Amniotic stem cell (primary cell): ENCODE measurements at places on chromosomes 5 and 9.
A peak's percentile ranks its signal among the peaks of the same experiment; 100 is the strongest.

DNA sequence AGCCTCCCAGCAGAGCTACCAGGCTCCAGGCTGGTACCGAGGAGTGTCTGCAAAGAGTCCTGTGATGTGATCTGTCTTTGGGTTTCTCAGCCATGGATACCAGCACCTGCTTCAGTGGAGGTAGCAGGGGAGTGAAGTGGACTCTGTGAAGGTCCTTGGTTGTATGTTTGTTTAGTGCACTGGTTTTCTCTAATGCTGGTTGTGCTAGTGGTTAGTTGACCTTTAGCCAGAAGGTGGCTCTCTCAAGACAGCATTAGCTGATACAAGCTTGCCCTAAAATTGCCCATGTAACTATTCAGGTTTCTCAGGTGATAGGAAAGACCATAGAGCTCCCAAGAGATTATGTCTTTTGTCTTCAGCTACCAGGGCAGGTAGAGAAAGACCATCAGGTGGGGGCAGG, 87.2 kb downstream of the MTAP start:
- DNase-seq = no peak

GRCh38 chr5:172479034-172479783, 24.9 kb upstream of the SH3PXD2B start:
- DNase-seq = peak; percentile 86

DNA sequence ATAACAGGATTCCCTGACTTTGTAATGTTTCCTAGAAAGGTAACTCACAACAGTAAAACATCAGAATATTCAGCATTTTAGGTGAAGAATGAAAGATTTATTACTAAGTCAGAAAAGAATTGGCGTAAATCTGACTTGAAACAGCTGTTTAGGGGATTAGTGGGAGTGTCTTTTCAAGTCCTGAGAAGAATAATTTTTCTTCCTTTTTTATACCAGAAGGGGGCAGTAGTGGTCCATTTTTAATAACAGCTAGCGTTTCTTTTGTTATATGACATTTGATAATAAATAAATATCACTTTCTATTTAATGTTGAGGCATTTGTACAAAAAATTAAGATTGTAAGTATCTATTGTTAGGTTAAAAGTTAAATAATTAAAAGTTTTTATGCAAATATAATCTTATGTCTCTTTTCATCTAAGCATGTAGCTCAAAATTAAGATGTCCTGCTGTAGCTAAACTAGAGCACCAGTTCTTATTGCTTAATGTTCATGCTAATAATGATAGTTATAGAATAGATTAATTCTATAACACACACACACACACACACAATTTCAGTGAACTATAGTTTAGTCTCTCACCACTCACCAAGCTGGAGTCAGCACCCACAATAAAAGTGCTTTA, 258.7 kb upstream of the ARRDC3 start:
- DNase-seq = peak; percentile 17

- no peak for DNase-seq
Observed at GRCh38 chr5:149609640-149610219, 28.4 kb downstream of the ARHGEF37 start.

DNA sequence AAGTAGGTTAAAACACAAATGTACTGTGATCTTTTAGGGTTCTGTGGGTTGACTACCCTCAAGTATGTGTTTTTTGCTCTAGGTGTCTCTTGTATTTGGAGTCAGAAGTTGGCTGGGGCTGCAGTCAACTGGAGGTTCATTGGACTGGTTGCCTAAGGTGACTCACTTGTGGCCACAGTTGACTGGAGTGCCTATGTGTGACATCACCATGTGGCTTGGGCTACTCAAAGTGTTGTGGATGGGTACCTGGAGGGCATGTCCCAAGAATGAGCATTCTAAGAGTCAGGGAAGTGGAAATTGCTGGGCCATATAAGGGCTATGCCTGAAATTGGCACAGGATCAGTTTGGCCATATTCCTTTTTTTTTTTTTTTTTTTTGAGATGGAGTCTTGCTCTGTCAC, 27.4 kb downstream of the SNX30 start:
- no peak for DNase-seq

DNA sequence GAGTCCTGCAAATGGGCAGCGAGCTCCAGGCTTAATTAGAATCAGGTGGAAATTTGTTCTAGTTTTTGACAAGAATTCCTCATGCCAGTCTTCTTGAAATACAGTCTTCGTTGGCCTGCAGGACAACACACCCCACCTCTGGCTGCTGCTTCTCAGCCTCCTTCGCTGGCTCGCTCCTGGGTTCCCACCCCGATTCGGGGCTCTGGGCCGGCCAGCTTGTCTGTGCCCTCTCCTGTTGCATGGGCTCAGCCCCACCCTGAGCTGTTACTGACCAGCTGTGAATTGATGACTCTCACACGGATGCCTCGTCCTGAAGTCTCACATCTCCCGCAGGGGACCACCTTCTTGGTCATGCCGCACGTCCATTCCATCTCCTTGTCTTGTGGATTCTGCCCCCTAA, 21.0 kb downstream of the PSD2 start:
- DNase-seq = no peak

DNA sequence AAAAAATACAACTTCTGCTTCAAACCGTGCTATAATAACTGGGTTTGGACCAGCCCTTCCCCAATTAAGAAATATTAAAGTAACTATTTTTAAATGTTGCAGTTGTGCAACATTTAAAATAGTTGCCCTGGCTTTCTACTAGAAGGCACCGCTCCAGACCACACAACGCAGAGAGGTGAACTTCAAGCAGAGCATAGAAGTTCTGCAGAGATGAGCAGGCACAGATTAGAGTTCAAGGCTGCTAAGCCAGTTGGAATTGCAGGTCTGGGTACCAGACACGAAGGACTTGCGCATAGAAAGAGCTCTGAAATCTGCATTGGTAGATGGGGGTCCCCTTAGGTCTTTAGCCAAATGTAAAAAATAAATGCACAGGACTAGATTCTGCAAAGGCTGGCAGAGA, 58.7 kb upstream of the GALNT10 start:
- no peak for DNase-seq

DNA sequence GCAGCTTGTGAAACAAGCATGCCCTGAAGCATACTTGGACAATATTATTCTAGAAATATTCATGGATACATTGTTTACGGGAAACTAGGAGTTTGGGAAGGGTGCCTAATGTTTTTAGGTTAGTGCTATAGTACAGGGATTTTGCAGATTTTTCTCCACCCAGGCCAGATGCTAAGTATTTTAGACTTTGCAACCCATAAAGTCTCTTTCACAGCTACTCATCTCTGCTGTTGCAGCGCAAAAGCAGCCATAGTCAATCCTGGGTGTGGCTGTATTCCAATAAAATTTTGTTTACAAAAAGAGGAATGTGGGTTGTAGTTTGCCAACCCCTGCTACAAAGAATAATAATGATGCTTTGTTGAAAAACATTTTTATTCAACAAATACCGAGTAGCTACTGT, 106.2 kb downstream of the CEMIP2 start:
- no peak for DNase-seq
